ENCODE measurements at places on chromosomes 1 and 21.

GRCh38 chr1:111347026-111347425 lies 56.4 kb downstream of the CHIA start:
- DNase-seq, result no peak

DNA sequence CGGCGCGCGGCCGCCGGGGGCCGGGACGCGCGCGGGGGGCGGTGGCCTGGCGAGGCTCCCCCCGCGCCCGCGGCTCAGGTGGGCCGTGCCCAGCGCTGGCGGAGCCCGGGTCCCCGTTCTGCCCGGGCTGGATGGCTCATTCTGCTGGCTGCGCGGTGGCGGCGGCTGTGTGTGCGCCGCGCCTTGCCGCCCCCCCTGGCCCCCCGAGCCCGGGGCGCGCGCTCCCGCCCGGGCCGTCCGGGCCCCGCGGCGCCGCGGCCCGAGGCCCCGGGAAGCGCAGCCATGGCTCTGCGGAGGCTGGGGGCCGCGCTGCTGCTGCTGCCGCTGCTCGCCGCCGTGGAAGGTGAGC lies at the start of gene EPHB2:
EPHB2 (plus strand) TSS at position 139 of the 349 bp plus-strand sequence; CDS start at position 283, 144 bp downstream.
- no peak for DNase-seq

DNA sequence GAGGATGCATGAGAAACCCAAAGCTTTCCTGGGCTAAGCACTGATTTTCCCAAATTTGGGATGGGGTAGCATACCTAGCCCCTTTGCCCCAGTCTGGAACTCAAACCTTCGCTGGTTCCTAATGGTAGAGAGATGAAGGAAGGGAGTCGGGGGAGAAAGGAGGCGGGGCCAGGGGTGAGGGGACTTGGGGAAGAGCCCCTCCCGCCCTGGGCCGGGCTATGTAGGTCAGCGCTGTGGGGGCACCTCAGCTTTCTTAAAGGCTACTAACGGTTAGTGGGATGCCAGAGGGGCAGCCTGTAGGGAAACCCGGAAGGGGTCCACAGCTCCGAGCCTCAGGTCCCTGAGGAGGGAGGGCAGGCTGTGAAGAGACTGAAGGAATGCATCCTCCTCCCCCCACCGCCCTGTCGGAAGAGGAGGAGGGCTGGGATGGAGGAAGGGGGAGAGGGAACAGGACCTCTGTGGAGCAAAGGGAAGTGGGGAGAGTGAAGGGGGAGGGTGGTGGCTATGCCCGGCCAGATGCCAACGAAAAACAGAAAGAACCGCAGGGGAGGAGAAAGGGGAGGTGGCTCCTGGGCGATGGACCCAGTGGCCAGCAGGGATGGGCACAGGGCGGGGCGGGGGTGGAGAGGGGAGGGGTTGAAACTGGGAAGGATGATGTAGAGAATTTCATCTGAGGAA lies 1.3 kb downstream of the CADM3 start:
- DNase-seq, result no peak

- no peak for DNase-seq
These were observed 6.7 kb downstream of the OR2T11 start for GRCh38 chr1:248627971-248628844.
